ENCODE measurements at places on chromosomes 11 and 22.

DNA sequence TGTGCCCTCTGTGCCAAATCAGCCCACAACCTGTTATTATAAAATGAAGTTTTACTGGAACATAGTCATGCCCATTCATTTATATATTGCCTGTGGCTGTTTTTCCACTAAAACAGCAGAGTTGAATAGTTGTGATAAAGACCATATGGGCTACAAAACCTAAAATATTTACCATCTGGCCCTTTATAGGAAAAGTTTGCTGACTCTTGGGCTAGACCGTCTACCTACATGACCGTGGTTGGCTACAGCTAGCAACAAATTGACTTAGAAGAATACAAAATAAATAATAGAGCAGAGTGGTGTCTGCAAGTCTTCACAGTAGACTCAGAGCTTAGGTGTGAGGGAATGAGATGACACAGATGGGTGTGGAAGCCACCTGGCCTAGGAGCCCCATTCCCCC, 11.2 kb upstream of the IL18BP start:
- DNase-seq, result no peak

DNA sequence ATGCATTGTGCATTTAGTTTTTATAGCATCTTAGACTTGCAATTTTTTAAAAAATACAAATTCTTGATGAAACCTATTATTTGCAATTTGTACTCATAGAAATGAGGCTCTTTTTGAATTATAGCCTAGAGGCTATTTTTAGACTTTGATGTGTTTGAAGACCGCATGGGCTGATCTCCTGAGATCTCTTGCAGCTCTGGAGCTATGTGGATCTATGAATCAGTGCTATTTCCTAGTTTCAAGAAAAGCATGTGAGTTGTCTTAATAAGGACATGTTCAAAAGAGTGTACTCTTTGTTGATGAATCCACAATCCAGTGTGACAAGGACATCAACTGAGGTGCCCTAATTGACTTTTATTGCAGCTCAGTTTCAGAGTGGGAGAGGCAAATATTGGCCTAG, 620.5 kb downstream of the ETS1 start:
- DNase-seq, result no peak

GRCh38 chr11:11565636-11566035, 56.2 kb downstream of the GALNT18 start:
- no peak for DNase-seq

DNA sequence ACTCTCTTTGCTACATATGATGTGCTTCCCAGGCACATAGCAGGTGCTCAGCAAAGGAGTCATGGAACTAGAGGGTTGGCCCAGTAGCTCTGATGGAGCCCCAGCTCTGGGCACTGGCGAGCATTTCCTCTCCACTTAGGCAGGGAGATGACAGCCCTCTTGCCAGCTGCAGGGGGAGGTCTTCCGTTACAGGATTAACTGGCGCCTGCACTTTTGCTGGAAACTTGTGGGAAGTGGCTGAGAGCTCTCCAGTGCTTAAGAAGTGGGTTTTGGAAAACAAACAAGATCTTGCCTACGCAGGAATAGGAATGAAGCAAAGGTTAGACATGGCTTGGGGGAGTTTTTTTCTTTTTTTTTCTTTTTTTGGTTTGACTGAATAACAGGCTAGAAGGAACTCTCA, 75.5 kb downstream of the MICAL2 start:
- no peak for DNase-seq

GRCh38 chr11:27413218-27413617, 50.2 kb upstream of the CCDC34 start:
- no peak for DNase-seq
